GM03348 (cell line): ENCODE measurements at places on chromosomes 16 and 17.

GRCh38 chr17:2716649-2717048, 5.1 kb upstream of the CLUH start:
- DNase-seq, result no peak

- DNase-seq, result no peak
Measured at GRCh38 chr16:53103811-53104210, 49.0 kb downstream of the CHD9 start.

GRCh38 chr17:74921769-74922168, 1.3 kb downstream of the USH1G start:
- DNase-seq, result no peak

- DNase-seq, result no peak
Measured at GRCh38 chr17:37840576-37840975, 83.6 kb upstream of the TBC1D3K start.

DNA sequence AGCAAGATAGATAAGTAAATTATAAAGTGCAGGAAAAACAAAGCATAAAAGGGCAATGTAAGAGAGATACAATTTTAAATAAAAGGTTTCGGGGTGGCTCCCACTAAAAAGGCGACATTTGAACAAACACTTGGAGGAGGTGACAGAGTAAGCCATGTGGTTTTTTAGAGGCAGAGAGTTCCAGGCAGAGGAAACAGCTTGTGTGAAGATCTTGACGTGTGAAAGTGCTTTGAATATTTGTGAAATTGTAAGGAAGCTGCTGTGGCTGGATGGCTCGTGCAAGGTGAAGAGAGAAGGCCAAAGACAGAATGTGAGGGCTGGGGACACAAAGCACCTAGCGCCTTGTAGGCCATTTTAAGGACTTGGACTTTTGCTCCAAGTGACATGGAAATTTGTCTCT, 28.6 kb upstream of the HYDIN start:
- no peak for DNase-seq

- no peak for DNase-seq
Measured at GRCh38 chr17:70945386-70945785, 776.1 kb downstream of the KCNJ2 start.

DNA sequence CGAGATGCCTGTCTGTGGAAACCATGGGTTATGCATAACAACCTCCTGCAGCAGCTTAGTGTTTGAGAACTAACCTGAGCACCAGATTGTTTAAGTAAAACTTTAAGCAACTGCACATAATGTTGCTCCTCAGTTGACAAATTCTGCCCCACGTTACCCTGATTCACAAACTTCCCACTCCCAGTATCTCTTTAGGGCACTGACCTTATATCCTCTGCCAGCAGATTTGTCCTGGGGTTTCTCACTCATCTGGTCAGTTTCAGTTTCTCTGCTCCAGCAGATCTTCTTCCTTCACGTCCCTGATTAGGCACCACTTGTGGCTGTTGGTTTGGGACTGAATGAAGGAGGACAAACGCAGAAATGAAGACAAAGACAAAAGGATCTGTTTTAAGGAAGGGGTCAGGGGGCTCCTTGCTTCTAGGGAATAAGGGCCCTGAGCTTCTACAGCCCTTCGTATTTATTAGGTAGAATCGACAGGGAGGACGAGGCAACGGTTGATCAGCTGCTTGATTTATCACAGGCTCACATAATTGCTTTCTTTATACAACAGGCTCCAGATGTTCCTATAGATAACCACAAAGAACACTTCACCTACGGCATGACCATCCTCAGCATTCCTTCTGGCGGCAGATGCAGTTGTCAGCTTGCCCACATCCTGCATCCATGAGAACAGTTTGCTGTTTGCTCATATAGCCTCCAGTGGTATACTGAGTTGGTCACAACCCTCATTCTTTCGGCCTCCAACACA, 13.5 kb upstream of the ZNF689 start:
- DNase-seq, result no peak

- peak; percentile 24 for DNase-seq
Measured at GRCh38 chr16:65254144-65254543, 132.3 kb upstream of the CDH11 start.

DNA sequence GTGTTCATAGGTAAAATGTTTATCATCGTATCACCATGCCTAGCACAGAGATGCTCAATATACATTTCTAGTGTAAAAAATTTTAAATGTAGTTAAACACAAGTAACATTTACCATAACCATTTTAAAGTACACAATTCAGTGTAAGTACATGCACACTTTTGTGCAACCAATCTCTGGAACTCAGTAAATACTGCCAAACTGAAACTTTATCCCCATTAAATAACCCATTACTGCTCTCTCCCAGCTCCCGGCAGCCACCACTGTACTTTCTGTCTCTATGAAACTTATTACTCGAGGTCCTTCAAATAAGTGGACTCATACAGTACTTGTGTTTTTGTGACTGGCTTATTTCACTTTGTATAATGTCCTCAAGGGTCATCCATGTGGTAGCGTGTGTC, 29.0 kb downstream of the RMI2 start:
- DNase-seq, result no peak

GRCh38 chr17:56994009-56994792, 16.3 kb downstream of the SCPEP1 start:
- peak; percentile 62 for DNase-seq

- no peak for DNase-seq
Measured at GRCh38 chr16:735982-736453, 4.8 kb downstream of the CIAO3 start.
